ENCODE measurements at places on chromosomes 13 and 19.

DNA sequence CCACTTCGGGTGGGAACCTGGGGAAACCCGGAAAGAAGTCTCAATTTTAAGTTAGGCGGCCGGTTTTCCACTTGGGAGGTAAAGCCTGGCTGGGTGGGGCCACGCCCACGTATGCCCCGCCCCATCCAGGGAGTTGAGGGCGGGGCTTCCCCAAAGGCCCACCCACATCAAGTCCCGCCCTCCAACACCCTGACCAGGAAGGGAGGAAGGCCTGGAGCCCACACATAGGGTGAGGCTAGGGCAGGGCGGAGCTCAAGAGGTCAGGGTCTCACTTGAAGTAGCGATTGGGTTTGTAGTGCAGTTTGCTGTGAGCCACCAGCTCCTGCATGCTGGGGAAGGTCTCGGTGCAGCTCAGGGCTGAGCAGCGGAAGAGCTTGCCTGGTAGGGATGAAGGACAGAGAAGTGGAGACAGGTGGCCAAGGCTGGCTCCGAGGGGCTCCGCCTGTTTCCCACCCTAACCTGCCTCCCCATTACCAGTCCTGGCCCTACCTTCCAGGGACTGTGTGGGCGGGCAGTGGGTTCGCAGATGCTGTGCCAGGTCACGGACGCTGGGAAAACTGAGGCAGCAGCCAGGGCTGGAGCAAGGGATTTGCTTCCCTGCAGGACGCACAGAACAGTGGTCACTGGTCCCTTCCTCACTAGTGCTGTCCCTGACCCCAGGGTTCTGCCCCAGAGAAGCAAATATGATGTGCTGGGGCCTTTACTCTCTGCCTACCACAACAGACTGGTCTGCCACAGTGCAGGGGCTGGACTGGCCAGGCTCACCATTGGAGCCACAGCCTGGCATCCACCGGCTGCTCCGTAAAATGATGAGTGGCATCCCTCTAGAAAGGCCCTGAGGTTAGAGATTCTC is 1.6 kb downstream of the ZNF414 start:
- DNase-seq, result no peak

GRCh38 chr13:34044041-34044440 is 226.1 kb downstream of the RFC3 start:
- DNase-seq, result no peak

DNA sequence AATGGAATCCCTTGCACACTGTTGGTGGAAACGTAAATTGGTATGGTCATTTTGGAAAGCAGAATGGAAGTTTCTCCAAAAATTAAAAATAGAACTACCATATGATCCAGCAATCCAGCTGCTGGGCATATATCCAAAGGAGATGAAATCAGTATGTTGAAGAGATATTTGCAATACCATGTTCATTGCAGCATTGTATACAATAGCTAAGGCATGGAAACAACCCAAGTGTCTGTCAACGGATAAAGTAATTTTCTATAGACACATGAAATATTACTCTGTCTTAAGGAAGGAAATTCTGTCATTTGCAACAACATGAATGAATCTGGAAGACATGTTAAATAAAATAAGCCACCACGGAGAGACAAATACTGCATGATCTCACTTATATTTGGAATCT is 124.7 kb downstream of the GPC5 start:
- DNase-seq, result no peak

GRCh38 chr13:22189176-22190048 is 518.5 kb downstream of the FGF9 start:
- no peak for DNase-seq

DNA sequence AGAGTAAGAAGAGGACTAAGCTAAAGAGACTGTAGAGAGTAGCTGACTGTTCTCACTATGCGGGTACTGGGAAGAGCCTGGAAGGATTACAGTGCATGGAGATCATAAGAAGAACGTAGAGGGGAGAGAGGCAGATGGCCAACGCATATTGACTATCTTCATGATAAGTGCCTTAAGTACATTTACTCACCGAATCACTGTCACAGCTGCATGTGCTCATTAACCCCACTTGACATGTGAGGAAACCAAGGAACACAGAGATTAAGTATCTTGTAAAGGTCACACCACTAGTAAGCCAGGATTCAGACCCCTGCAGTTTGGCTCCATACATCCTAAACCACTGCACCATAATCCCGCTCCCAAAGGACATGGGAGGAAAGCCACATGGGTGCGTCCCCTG is 34.1 kb downstream of the SMAD9 start:
- no peak for DNase-seq
